ENCODE measurements at places on chromosomes 1 and 21.

DNA sequence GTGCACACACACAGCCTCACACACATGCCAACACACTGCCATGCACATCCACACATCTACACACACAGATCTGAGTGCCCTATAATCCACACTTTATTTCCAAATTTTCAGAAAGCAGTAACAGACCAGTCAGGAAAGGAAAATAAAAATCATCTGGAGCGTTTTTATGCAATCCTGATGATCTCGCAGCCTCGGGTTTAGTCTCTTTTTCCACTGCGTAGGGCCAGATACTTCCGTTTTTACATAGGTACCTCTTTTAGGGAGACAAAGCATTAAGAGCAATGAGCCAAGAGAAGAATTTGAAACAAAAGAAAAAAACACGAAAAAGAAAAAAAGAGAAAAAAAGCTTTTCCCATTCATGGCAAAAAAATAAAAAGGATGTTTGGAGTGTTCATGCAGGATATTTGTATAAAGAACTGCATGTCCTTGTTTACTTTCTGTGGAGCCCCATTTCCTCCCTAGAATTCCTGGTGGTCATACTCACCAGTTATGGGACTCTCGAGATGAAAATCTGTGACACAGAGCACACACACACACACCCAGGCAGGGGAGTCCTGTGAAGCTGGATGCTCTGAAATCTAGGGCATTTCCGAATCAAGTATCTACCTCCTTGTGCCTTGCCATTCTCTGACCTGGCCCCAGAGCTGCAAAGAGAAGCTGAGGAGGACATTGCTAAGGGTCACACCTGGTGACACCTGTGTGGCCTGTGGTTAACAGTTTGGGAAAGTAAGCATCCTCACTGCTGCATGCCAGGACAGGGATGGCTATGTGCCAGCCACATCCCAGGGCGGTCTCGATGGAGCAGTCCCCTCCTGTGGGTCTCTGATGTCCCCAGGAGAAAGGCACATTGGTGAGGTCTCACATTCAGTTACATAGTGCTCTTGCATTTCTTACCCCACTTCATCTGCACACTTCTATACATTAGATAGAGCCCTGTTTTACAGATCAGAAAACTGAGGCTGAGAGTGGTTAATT, 83.6 kb downstream of the RUNX1 start:
- no peak for DNase-seq

DNA sequence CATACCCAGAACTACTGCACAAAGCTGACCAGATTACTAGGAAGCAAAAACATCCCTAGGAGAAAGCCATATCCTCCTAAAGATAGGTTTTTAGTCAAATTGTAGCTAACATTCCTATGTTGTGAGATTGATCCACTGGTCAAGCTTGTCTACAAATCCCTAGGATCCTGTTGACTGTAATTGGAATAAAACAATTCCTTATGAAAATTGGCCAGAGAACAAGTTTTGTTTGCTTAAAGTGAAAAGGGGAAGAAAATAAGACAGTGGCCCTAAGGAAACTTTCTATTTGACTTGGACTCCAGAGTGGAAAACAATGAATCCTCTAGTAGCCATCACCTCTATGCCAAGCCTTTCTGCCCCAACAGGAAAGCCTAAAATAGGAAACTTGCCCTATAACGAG, 645.2 kb upstream of the USP24 start:
- no peak for DNase-seq

- DNase-seq = no peak
These were observed 886.9 kb downstream of the AMY1C start for GRCh38 chr1:104636581-104636980.

DNA sequence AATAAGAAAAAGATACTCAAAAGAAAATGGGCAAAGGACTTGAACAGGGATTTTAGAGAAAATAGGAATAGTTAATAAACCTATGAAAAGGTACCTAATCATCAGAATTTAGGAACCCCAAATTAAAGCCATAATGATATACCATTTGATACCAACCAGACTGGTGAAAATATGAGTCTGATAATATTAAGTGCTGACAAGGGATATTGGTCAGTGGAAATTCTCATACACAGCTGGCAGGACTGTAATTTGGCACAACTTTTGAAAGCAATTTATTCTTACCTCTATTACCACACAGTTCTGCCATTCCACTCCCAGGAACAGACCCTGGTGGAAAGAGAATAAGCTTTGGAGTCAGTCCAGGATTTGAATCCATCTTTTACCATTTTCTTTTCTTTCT, 111.3 kb downstream of the KIF26B start:
- no peak for DNase-seq

DNA sequence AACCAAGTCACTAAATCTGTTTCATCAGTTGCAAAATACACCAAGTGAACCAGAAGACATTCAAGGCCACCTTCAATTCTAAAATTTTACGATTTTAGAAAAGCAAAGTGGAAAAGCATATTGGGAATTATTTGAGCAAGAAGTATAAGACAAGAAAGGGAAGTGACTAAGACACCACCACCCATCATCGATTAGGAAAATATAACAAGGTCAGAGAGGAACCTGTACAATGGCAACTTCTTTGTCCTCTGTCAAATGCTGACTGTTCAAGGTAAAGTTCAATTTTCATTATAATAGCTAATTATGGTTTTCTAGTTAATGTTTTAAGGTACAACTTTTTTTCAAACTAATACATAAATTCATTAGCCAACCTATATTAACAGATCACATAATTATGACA, 10.8 kb downstream of the FRRS1 start:
- no peak for DNase-seq

DNA sequence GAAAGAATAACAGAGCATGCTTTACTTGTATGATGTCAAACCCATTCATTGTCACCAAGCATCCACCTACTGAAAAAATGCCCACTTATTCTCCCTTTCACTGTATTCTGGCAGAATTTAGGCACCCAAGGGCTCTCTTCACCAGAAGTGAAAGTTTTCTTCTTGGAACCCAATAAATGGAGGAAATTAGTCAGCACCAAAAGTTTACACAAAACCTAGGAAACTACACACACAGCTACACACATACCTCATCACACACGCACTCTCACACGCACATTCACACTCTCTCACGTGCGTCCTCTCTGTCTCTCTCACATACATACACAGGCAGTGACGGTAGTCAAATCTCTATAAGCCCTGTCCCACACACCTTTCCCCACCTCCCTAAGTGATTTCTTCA, 37.6 kb downstream of the MCOLN2 start:
- DNase-seq = no peak

GRCh38 chr1:200291106-200291505, 118.7 kb downstream of the ZNF281 start:
- DNase-seq = no peak

GRCh38 chr1:57741521-57741920, 317.7 kb upstream of the DAB1 start:
- DNase-seq = no peak

DNA sequence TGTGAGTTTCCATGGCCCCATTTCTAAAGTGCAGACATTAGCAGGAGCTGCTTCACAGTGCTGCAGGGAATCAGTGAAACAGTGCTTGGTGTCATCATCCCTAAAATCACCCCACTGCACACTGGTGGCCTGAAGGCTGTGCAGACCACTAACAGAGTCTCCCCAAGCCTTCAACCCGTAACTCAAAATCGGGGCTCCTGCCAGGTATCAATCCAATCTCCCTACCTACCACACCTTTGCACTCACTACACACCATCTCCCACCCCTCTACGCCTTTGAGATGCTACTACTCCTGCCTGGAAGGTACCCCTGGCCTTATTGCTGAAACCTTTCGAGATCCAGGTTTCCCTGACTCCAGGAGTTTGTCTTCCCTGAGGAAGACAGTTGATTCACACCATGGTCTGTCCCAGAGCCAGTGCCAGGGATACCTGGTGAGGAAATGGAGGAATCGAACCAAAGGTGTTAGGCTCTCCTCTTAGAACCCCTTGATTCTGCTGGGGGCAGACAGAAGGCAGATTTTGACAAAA, 25.5 kb downstream of the SLC2A1 start:
- no peak for DNase-seq

DNA sequence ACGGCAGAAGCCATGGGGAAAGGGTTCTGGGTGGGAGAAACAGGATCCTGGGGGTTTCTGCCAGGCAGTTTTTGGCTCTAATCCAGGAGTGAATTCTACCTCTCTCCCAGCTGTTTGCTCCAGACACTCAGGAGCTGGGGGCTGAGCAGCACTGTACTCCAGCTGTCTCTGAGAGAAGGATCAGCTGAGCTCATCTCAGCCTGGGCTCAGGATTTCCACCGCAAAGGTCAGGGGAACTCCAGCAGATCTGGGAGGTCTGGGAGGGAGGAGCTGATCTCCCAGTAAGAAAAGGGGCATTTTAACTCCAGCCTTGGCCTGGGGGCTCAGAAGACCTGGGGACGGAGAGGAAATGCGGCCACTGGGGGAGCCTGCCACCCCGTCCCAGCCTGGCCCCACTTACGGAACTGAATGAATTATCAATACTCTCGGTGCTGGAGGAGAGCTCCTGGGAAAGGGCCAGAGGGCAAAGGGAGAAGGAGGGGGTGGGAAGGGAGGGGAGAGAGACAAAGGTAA, 17.3 kb downstream of the PI4KB start:
- DNase-seq = no peak

GRCh38 chr1:16882986-16883385, 12.8 kb upstream of the RNU1-2 start:
- no peak for DNase-seq

DNA sequence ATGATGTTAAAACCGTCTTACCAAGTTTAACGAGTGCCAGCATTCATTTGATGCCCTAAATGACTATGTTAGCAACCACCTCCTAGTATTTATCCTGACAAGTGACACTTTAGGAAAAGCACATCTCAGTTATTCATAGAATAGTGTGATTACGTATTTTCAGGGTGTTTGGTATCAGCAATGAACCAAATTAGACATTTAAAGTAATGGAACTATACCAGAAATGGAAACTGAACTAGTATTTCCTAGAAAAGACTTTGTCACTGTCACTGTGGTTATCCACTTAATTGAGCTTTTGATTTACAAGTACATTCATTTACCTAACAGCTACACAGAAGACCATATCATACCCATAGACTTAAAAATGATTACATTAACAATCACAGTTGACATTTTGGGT, 3.6 kb upstream of the IL12RB2 start:
- DNase-seq = no peak

DNA sequence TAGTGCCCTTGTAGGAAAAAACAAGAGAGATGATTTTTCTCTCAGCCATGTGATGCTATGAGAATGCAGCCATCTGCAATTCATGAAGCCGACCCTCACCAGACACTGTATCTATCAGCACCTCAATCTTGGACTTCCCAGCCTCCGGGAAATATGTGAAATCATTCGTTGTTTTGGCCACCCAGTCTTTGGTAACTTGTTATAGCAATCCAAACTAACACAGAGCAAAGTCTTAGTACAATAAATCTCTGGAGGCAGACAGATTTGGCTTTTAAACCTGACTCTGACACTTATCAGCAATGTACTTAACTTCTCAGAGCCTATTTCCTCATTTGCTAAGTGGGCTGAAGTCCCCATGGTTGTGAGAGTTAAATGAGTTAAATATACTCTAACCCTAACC, 5.1 kb upstream of the MED18 start:
- no peak for DNase-seq

DNA sequence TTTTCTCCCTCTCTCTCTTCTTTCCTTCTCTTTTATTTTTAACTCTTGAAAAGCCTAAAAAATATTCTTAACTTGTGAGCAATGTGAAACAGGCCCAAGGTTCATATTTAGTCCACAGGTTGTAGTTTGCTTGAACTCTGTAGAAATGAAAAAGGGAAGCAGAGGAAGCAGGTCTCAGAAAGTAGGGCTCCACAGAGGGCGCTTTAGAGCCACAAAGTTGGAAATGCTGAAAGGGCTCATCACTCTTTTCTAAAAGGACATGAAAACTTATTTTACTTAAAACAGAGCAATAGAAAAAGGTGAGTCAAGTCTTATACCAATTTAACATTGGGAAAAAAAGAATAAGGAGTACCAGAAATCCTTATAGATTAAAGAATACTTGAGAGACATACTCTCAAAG, 247.0 kb downstream of the USP25 start:
- DNase-seq = no peak

DNA sequence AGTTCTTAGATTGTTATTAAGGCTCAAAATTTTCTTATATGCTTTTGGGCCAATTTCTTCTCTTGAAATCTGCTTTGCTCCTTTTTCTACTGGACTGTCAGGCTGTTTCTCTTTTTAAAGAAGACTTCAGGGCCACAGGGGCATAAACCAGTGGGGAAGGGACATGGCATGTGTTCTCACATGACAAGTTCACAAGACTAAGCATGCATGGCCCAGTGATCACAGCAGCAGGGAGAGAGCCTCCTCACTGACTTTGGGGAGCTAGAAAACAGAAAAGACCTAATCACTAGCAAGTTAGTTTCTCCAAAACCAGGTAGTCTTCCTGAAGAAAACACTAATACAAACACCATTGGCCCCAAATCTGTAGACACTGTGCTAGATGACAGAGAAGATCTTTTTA, 64.8 kb downstream of the RAB3GAP2 start:
- no peak for DNase-seq

- DNase-seq = no peak
These were observed 32.2 kb upstream of the ZNF326 start for GRCh38 chr1:89962742-89963075.

DNA sequence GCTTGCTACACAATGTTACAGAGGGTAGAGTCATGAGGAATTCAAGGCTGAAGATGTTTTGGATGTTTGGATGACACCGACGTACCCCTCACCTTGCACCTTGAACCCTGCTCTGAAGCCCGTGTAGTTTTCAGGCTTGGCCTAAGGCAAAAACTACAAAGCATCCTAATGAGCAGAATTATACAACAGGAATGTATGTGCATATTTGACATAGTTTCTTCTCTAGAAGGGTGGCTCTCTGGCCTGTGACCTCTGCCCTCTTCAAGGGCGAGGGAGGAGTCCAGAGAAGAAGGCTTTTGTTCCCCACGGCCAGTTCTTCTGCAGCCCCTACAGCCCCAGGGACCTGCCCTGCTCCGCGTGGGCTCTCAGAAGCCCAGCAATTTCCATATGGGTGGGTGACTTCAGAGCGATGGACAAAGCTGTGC, 43.3 kb downstream of the L1TD1 start:
- no peak for DNase-seq

GRCh38 chr1:30045304-30046090, 677.9 kb downstream of the MATN1 start:
- DNase-seq = no peak

GRCh38 chr21:28113718-28114117, 879.0 kb downstream of the LTN1 start:
- no peak for DNase-seq

GRCh38 chr1:4962836-4963235, 308.4 kb downstream of the AJAP1 start:
- no peak for DNase-seq
